Brain pericyte (primary cell): ENCODE measurements at places on chromosomes 1 and 21.

DNA sequence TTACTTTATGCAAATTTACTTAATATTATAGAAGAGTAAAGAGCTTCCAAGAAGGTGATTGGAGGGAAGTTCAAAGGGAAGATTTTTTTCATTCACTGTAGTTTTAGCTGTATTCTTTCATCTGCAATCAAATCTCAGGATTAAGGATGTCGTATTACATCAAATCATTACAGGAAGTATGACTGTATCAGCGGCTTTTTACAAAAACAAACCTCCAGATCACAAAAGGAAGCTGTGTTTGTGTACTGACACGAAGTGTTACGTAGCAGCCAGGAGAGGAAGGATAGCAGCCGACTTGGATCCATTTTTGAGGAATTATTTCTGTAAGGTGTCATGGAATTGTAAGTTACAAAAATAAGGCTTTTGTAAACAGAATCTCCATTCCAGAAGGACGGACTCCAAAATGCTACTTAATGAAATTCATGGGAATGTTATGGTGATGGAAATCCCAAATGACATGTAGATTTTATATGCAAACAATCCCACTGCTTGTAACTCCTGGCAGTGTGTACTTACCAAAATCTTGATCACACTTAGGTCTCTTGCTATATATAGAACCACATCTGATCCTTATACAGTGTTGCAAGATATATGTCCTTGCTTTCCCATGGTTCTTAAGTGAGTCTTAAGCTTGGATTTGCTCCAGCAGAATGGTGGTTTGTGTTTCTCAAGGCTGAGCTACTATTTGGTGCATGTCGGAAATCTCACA lies 49.8 kb downstream of the KCNJ15 start:
- DNase-seq, result no peak

DNA sequence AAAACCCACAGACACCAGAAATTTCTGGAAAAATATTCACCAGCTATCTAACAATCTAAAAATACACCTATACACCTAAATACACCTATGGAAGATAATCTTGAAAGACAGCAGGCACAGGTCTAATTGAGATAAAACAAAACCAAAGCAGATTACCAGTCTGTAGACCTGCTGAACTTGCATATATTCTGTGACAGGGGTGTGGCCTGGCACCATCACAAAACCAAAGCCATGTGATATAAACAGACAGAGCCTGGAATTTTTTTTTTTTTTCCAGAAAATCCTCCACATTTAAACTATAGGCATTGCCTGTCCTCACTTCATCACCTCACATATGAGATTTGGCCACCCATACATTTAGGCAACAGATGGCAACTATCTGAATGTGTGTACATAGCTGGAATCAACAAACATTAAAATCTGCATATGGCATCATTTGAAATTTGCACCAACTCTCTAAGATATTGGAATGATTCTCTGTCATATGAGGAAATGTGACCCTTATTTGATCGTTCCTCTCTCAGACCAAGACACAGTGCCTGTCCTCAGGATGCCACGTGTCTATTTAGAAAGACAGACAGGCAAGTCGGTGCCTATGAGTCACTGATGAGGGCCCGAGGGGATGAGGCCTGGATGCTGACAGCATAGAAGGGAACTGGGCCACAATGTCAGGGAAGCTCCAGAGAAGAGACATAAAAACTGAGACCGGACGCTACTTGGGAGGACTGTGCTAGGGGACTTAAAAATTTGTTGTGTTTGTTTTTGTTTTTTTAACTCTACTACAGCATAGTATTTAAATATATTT lies 32.6 kb downstream of the NMNAT2 start:
- no peak for DNase-seq

DNA sequence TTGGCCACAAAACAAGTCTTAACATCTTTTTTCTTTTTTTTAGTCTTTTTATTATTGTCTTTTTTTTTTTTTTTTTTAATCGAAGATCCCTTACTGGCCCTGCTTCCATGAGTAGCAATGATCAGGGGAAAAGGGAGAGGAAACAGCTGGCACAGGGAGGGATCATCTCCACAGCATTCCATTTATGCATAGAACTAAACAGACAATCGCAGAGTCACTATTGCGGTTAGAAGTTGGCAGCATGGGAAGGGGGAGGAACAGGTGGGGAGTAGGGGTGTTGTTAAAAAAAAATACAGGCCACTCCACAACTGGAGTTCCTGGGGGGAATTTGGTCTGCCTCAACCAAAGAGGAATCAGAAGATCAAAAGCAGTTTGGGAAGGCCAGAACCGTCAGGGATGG lies 55.4 kb downstream of the C1orf185 start:
- no peak for DNase-seq

GRCh38 chr1:73556270-73556669 lies 641.7 kb downstream of the LRRIQ3 start:
- DNase-seq, result no peak

- DNase-seq, result no peak
Measured at GRCh38 chr1:18641005-18641941, 10.6 kb downstream of the PAX7 start.

DNA sequence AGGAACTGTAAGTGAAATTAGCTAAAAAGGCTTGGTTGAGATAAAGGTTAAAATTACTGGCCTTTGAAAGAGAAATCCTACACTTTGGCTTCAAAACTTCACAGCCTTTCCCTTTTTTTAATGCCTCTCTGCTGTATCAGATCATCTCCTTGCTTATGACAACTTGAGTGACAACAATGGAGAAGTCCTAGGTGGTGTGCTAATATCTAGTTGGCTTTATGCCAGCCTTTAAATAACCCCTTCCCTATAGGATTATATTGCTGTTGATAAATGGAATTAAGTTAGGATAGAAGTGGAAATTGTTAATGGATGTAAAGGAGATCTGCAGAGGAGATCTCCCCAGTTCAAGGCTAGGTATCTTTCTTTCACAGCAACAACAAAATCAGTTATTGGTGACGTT lies 130.2 kb upstream of the ATP1B1 start:
- DNase-seq, result no peak

DNA sequence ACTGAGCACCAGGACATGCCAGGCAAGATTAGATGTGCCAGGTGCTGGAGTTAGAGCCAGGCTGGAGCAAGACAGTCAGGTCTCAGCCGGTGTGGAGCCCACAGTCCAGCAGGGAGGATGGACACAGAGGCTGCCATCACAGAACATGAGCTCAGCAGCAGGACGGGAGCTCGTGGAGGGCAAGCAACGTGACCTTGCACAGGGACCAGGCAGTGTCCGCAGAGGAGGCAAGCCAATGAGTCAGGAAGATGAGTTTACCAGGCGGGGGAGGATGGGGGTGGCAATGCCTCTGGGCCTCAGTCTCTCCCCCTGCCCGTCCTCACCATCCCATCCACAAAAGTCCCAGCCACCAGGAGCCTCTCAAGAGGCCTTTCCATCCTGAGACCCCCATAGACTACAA lies 20.7 kb upstream of the ZC3H12A start:
- no peak for DNase-seq

DNA sequence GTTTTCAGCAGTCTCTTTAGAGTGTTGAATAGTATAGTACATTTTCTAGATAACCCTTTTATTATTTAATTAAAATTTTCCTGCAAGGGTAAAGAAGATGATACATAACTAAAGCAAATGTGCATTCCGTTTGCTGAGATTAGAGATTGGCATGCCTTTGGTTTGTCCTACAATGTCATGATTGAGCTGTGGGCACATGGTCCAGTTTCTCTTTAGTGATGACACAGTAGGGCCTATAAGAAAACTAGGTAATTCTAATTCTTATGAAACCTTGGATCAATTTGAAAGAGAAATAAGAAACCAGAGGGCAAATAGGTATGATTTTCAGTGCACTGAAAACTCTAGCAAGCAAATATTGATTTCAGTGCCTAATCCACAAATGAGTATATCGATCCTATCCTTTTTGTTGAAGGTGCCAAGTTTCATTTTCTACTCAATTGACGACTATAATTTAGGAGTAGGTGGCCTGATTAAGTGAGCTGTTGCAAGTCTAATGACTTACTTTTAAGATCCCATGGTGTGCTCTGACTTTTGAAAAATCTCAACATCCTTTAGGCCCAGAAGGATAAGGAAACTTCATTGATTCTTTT lies 128.0 kb upstream of the KCNK1 start:
- DNase-seq, result no peak

DNA sequence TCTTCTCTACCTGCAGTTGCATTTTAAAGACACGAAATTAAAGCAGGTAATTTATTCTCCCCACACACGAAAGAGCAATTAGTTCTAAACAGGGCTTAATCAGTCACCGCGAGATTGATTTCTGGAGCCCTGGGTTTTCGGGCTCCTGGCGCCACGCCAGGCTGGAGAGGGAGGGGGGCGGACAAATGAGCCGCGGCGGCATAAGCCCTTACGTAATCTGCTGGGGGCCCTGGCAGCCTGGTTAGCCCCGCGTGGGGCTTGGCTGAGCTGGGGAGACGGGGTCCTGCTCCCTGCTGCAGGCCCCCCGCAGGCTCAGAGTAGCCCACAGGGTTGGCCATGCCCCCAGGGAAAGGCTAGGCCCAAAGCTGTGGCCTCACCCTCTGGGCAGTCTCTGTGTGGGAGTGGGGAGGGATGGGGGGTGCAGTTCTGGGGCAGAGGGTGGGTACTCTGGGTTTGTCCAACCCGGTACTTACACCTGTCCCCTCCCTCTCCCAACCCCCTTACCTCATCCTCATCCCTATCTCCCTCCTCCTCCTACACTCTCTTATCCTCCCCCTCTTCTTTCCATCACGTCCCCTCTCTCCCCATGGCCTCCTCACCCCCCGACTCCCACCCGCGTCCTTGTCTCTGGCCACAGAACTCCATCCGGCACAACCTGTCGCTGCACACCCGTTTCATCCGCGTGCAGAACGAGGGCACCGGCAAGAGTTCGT lies 19.9 kb downstream of the FOXO6 start:
- no peak for DNase-seq

GRCh38 chr1:94677714-94678113 lies 136.2 kb upstream of the F3 start:
- no peak for DNase-seq

- no peak for DNase-seq
Measured at GRCh38 chr1:110233861-110234260, 23.7 kb downstream of the KCNC4 start.

- DNase-seq, result no peak
Measured at GRCh38 chr1:104593413-104594187, 843.9 kb downstream of the AMY1C start.

- no peak for DNase-seq
Measured at GRCh38 chr1:78101514-78101913, 55.7 kb downstream of the GIPC2 start.

DNA sequence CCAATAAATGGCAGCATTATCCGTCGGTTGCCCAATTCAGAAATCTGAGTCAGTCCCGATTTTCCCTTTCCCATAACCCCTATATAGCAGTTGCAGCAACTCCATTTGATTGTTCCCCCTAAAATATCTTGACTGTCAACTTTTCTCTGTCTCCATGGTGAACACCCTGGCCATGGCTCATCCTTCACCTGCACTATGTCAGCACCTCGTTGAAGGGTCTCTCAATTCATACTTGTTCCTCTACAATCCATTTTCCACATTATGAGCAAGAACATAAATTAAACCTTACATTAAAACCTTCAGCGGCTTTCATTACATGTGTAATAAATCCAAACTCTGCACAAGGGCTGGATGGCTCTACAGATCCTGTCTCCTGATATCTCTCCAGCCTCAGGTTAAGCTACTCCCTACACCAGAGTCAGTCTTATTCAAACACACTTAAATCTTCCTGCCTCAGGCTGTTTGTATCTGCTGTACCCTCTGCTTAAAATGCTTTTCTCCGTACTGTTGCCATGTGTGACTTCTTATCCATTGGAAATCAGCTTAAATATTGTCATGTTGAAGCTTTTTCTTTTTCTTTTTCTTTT lies 87.3 kb downstream of the BACH1 start:
- no peak for DNase-seq

GRCh38 chr1:41539999-41540398 lies 55.5 kb upstream of the EDN2 start:
- no peak for DNase-seq

DNA sequence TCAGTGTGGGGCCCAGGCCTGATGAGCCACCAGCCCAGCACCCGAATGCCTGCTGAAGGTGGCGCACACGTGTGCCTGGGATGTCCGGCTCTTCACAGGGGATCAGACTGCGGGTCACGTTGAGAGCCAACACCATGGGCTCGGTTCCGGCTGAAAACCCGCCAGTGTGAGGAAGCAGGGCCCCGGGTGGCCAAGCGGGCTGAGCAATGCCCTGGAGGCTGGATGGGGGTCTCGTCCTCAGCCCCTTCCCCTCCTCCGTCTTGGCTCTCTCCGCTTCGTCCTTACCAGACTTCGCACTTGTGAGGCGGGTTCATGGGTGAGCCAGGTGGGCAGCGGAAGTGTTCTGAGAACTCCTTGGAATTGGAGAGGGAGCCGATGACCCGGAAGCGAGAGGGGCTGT lies 43.0 kb upstream of the EIF4G3 start:
- DNase-seq, result no peak

DNA sequence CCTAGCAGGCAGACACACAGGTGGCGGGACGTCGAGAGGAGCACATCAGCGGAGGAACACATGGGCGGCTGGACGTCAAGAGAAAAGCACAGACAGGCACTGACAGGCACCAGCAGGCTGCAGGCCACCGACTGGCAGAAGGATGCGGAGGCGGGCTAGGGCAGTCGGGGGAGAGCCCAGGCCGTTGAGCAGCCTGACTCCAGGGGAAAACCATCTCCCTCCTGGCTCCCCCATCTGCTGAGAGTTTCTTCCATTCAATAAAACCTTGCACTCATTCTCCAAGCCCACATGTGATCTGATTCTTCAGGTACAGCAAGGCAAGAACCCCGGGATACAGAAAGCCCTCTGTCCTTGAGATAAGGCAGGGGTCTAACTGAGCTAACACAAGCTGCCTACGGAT lies 25.5 kb downstream of the B3GALT5 start:
- DNase-seq, result no peak

DNA sequence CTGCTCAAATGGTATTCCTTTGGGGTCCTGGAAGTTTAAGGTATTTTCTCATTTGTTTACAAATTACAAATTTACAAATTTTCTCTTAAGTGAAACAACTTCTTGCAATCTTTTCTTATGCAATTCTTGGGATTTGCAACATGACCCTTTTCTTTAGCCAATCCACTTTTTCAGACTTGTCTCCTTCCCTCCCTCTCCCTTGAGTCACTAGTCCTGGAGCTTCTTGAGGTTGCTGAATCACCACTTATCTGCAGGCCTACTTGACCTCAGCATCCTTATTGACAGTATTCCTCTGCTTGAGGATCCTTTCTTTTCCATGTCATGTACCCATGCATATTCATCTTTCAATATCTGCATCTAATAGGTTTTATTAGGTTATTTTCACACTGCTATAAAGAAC lies 302.8 kb upstream of the ADAMTS5 start:
- DNase-seq, result no peak

GRCh38 chr1:221631556-221631955 lies 110.3 kb downstream of the DUSP10 start:
- DNase-seq, result no peak

DNA sequence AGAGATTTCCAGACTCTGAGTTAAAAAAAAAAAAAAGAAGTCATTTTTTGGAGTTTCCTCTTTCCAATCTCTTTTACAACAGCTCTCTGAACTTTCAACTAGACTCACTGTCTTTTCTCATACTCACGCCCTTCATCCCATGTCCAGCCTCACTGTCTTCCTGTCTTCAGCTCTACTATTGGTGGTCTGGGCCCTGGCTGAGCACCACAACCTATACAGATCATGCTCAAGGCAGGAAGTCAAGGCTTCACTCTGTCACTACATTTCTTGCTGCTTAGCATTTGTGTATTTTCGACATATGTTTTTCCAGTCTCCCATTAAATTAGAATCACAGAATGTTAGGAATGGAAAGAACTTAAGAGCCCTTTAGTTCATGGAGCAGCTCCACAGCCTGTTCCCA lies 106.4 kb upstream of the PPP2R5A start:
- no peak for DNase-seq
